Right atrium auricular region (tissue), 2 donors: ENCODE measurements at places on chromosomes 3 and 15. TPM values are rescaled to one million over a fixed set of nuclear protein-coding genes. Genes with fewer than 3 reads are reported as not detected.
A peak's percentile ranks its signal among the peaks of the same experiment; 100 is the strongest.

HESX1 gene
- 0.75 TPM for total RNA-seq

ALDH1A3 gene
- 19.7 TPM for total RNA-seq

GRCh38 chr15:80231371-80231770, 20.6 kb downstream of the CTXND1 start:
- H3K36me3 ChIP-seq, result no peaks in the 10 kb centered on the region
- H3K4me3 ChIP-seq, result no peak overlapping the region
- H3K27me3 ChIP-seq, result no peaks in the 10 kb centered on the region

DNA sequence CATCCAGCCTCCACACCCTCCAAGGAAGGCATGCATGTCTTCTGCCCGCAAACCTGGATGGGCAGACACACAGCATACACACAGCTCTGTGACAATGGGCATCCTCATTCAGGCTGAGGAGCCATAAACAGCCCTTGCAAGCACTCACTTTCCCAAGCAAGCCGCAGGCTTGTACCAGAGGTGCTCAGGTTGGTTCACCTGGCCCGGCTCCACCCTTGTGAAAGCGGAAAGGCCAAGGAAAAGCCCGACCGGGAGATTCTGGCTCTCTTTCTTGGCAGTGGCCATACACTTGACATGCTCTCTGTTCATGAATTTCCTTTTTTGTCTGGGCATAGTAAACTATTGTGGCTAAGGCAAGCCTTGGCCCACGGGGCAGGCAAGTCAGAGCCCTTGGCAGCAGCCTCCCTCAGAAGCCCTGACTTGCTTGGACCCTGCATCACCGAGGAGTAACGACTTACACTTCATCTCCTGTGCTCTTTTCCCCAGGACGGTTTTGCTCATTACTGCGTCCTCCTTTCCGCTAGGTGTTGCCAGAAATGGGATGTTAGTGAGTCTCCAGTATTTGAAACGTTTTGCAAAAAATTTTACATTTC, 74.6 kb upstream of the BNC1 start:
- H3K27me3 ChIP-seq, result no peaks in the 10 kb centered on the region
- no peak for DNase-seq
- H3K36me3 ChIP-seq, result no peaks in the 10 kb centered on the region
- H3K4me1 ChIP-seq, result no peaks in the 10 kb centered on the region

DNA sequence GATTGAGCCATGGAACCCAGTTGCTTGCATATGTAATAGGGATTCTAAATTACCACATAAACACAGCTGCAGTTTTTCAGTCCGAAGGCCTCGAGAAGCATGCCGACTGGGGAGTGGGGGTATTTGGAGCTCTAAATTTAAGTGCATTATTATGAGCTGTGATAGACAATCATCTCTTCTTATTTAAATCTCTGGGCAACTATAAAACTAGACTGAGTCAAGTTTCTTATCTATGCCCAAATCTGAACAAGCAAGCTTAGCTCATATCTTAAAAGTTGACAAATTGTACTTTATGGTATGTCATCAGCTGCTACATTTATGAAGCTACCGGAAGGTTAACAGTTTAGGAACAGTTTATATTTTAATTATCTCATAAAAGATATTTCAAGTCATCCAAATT, 19.5 kb upstream of the THRB start:
- DNase-seq, result no peak
- H3K27ac ChIP-seq, result no peak overlapping the region
- no peaks in the 10 kb centered on the region for H3K36me3 ChIP-seq
- H3K27me3 ChIP-seq, result no peaks in the 10 kb centered on the region
- no peaks in the 10 kb centered on the region for H3K4me1 ChIP-seq
- H3K4me3 ChIP-seq, result no peak overlapping the region

GRCh38 chr3:190699776-190700175, 162.7 kb downstream of the GMNC start:
- H3K27me3 ChIP-seq, result no peaks in the 10 kb centered on the region
- H3K4me3 ChIP-seq, result no peak overlapping the region
- H3K36me3 ChIP-seq, result no peaks in the 10 kb centered on the region
- H3K4me1 ChIP-seq, result no peaks in the 10 kb centered on the region
- H3K27ac ChIP-seq, result no peak overlapping the region

DNA sequence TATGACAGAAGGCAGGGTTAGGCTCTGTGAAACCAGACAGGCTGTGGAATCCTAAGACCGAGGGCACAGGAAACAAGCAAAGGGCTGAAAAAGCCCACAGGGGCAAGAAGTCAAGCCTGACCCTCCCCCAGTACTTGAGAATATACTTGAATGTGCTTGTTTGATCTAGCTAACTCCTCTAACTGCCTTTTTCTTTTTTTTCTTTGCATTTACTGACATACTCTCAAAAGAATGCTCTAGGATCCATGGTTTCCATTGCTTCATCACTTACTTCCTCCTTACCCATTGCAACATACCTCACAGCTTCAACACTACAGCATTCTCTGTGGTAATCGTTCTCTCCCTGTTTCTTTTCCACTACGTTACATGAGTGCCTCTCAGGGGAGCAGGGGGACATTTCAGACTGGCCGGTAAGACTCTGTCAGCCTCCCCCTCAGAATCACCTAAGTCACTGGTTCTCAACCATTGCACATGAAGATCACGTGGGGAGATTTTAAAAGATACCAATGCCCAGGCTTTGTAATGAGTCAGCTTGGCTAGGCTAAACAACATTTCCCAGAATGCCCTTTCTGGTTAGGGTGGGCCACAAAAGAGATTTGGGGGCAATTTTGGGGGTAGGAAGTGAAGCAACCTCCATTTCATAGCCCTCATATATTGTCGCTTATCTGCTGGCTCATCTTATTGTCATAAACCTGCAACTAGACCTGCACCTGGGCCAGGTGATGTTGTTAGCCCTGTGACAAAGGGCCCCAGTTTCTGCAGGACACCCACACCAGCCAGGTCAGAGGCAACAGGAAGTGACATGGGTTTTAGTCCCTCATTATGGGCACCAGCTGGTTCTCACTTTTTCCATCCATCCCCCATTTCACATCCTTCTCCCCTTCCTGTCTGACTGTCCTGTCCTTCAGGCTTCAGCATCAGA, 24.6 kb upstream of the RSL24D1 start:
- H3K4me3 ChIP-seq, result no peak overlapping the region
- H3K27ac ChIP-seq, result peak overlapping the region; percentile 11
- peak; percentile 61 for DNase-seq

DNA sequence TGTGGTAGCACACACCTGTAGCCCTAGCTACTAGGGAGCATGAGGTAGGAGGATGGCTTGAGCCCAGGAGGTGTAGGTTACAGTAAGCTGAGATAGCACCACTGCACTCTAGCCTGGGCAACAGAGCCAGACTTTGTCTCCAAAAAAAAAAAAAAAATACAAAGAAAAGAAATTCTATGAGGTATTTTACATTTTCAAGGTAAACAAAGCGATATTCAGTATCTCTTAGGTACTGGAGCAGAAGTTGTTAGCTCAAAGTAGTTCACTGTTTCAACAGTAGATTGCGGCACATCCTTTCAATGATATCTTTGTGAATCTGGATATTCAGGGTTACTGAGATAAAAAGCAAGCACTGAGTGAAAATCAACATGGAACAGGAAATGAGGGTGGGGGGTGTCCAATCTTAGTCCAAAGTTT, 318.5 kb downstream of the ZNF621 start:
- no peak overlapping the region for H3K4me3 ChIP-seq
- DNase-seq, result no peak
- H3K4me1 ChIP-seq, result no peaks in the 10 kb centered on the region
- H3K27ac ChIP-seq, result no peak overlapping the region
- H3K27me3 ChIP-seq, result no peaks in the 10 kb centered on the region

DNA sequence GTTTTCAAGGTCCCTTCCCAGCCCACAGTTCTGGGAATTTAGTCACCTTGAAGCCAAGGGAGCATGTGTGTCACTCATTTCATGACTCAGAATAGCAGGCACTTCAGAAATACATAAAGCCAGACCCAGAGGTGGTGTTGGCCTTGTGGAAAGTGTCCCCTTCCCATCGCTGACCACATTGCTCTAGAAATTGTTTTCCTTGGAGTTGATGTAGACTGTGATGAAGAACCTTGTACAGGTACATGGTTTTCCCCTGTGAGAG, 158.8 kb downstream of the SLCO3A1 start:
- H3K4me3 ChIP-seq, result peak overlapping the region; percentile 0
- DNase-seq, result no peak
- H3K4me1 ChIP-seq, result peaks cover 58% of the 10 kb centered on the region
- H3K27ac ChIP-seq, result peak overlapping the region; percentile 17

- H3K36me3 ChIP-seq, result peaks cover 28% of the 10 kb centered on the region
- no peak for DNase-seq
- H3K4me1 ChIP-seq, result no peaks in the 10 kb centered on the region
- no peaks in the 10 kb centered on the region for H3K27me3 ChIP-seq
Observed at GRCh38 chr3:134198414-134198813, 52.2 kb downstream of the RYK start.

DNA sequence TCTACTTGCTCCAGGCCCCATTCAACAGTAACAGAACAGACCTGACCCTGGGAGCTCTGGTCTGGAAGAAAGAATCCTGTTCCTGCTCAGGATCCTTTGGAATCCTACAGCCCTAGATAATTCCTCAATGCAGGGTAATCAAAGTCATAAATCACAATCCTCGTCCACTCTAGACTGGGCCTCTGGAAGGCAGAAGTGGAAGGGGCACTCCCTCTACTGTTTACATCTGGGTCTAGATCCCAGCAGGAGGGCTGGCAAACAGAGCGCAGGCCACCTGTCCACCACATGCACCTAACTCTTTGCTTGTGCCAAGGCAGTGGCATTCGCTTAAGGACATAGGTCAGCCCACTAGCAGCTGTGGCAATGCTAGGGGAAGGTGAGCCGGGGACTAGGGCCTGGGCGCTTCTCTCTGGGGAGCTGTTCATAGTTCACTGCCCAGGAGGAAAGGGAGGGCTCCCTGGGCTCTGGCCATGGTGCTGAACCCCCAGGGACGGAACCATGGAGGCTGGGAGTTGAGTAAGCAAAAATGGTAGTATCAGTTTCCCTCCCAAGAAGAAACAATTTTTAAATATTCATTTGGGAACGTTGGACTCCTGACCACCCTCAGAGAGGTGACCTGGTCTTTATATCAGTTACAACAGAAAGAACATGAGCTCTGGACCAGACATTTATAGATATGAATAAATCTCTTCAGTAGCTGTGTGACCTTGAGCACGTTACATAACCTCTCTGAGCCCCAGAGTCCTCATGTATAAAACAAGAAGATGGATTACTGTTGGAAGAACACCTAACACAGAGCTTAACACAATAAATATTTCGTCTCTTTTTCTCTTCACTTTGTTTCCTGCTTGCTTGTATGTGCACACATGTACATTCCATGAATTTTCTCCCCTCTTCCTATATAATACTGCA, 90.2 kb downstream of the NTRK3 start:
- no peak overlapping the region for H3K4me3 ChIP-seq
- H3K27me3 ChIP-seq, result no peaks in the 10 kb centered on the region
- H3K36me3 ChIP-seq, result no peaks in the 10 kb centered on the region
- no peaks in the 10 kb centered on the region for H3K4me1 ChIP-seq
- DNase-seq, result no peak
- no peak overlapping the region for H3K27ac ChIP-seq

DNA sequence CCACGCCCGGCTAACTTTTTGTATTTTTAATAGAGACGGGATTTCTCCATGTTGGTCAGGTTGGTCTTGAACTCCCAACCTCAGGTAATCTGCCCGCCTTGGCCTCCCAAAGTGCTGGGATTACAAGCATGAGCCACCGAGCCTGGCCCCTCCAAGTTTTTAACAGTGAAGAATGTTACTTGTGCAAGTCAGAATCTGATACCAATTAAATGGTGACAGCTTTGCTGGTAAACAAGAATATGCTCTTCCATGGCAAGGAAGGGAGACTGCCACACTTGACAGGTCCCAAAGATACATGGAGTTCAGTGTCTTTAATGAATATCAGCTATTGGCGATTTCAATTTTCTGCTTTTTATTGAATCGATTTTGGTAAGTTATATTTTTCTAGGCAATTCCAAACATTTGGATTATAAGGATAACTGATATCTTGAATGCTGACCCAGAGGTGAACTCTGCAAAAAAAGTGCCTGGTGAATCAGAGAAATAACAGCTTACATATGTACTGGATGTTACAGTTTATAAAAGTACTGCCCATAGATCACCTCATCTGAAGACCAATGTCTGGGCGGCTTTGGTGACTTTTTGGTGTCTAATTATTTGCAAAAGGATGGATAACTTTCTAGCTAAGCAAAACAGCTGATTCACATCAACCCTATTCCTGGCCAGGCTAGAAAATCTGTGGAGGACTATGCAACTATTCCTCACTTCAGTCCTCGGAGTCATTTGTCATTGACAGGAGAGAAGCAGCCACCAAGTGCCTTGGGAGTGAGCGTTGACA, 1.2 kb downstream of the PARP16 start:
- H3K36me3 ChIP-seq, result no peaks in the 10 kb centered on the region
- H3K4me3 ChIP-seq, result peak overlapping the region; percentile 55
- H3K27me3 ChIP-seq, result no peaks in the 10 kb centered on the region
- DNase-seq, result no peak
- H3K27ac ChIP-seq, result peak overlapping the region; percentile 88
- H3K4me1 ChIP-seq, result no peaks in the 10 kb centered on the region

DNA sequence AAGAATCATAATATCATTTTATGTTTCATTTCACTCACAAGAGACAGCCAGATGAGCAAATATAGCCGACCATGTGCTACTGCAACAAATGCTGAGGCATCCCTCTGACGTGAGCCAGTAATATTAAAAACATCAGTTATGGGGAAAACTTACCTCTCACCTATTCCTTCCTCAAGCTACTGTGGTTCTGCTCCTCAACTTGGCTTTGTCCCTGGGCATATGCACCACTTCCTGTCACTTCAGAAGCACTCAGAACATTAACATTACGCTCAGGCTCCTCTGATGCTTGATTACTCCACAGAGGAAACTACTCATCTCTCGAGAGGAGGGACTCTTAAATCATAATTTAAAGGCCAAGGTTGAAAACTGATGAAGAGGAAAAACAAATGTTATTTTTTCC, 457.0 kb upstream of the ALCAM start:
- no peaks in the 10 kb centered on the region for H3K36me3 ChIP-seq
- no peak overlapping the region for H3K27ac ChIP-seq
- no peak for DNase-seq
- no peak overlapping the region for H3K4me3 ChIP-seq
- H3K27me3 ChIP-seq, result no peaks in the 10 kb centered on the region
- no peaks in the 10 kb centered on the region for H3K4me1 ChIP-seq

- no peaks in the 10 kb centered on the region for H3K36me3 ChIP-seq
- H3K4me1 ChIP-seq, result no peaks in the 10 kb centered on the region
- H3K27ac ChIP-seq, result no peak overlapping the region
- DNase-seq, result no peak
Observed at GRCh38 chr3:23035927-23036640, 167.0 kb upstream of the UBE2E2 start.

DNA sequence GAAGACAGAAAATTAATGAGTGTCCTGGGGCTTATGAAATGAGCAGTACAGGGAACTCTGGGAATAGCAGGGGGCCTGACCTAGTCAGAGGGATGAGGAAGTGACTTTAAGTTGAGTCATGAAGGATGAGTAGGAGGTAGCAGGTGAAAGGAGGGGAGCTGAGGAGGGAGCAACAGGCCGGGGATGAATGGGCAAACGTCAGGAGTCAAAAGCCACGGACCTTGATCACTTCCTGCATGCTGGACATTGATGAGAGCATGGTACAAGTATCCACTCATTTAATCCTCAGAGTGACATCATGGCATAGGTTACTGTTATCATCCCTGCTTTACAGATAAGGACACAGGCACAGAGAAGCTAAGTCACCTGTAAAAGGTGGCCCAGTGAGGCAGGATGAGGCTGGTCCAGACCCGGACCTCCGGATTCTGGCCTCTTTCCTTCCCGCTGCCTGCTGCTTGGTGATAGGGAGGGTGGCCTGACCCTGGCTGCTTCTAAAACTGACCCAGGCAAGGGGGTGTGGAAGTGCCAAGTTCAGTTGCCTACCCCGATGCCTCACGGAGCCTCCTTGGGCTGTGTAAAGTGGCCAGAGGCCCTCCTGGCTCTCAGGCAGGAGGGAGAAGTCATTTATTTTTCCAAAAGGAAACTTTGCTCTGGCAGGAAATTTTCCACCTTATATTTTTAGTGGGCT, 7.6 kb downstream of the CORO2B start:
- DNase-seq, result no peak
- peak overlapping the region; percentile 56 for H3K27ac ChIP-seq
- no peaks in the 10 kb centered on the region for H3K36me3 ChIP-seq
- H3K4me3 ChIP-seq, result no peak overlapping the region
- no peaks in the 10 kb centered on the region for H3K27me3 ChIP-seq
